Activated T-cell treated with anti-CD3 and anti-CD28 coated beads for 24 hours (primary cell): ENCODE measurements at places on chromosomes 6 and 20.

DNA sequence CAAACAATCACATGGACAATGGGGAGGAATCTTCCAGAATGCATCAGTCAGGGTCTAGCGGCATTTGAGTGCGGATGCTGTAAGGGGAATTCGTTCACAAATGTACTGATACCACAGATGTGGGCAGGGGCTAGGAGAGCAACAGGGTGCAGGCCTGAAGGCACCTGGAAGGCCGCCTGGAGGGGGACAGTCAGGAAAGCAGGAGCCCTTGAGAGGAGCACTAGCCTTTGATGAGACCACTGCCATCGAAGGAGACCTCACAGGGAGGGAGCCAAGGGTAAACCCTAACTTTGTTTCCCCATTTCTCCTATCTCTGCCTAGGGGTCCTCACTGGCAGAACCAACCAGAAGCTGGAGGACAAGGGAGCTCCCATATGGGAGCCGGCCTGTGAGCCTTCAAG, 38.2 kb downstream of the MYB start:
- DNase-seq, result no peak

GRCh38 chr6:32460528-32460927, 20.8 kb downstream of the HLA-DRA start:
- no peak for DNase-seq

DNA sequence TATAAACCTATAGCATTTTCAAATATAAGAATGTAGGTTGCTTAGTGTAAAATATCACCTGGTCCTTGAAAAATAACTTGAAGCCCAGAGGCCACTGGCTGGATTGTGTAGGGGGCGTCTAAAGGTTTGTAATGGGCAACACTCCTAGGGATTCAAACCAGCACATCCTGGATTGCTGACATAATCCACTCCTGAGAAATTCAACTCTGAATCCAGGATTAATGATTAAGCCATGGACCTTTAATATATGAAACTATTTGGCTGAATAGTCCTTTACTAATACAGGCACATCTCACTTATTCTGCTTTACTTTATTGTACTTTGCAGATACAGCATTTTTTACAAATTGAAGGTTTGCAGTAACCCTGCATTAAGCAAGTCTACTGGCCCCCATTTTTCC, 160.8 kb downstream of the UBE3D start:
- no peak for DNase-seq

GRCh38 chr6:150857945-150858308, 7.6 kb upstream of the MTHFD1L start:
- DNase-seq, result no peak

DNA sequence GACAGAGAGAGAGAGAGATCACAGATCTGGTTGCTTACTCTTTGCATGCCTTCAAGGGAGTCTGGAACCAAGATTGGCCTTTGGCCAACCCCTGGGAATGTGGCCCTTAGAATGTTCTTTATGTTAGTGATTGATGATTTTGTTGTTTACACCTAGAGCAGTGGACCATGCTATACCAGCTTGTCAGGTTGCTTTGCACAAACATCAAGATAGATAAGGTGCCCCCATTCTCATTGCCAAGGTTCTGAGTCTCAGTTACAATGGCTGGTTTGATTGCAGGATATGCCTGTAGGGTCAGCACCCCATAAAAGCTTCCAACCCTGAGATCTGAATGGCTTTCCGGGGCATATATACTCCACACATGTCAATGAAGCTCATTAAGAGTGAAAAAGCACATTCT, 53.5 kb upstream of the SLC2A12 start:
- no peak for DNase-seq

DNA sequence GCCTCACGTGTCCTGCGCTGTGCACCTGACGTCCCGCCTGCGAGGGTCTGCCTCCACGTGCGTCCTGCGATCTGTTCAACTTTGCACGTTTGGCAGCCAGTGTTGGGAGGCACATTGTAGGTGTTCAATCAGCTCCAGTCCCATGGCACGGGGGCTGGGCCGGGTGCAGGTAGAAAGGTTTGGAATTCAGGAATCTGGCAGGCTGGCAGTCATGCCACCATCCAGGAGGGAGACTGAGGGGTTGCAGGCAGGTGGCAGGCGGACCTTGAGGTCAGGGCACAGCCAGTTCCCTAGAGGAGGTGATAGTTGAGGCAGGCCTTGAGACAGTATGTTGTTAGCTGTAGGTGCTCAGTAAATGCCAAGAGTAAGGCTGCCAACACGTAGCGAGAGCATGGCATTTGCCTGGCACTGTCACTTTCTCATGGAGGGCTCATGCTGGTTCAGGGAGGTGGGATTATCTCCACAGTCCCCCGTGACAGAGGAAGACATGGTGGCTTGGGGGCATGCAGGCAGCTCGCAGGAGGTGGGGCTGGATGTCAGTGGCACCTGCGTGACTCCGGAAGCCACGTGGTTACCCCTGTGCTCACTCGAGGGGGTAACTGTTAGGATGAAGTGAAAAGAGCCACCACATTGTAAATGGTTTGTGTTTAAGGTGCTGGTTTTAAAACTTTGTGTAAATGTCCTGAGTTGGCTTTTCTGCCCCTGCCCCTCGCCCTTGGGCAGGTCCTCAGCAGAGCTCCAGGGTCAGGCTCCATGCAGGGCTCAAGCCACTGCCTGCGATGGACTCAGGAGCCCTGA, 111.8 kb upstream of the FRMD1 start:
- no peak for DNase-seq

- DNase-seq, result no peak
Measured at GRCh38 chr6:158039178-158039557, 57.5 kb downstream of the SYNJ2 start.

DNA sequence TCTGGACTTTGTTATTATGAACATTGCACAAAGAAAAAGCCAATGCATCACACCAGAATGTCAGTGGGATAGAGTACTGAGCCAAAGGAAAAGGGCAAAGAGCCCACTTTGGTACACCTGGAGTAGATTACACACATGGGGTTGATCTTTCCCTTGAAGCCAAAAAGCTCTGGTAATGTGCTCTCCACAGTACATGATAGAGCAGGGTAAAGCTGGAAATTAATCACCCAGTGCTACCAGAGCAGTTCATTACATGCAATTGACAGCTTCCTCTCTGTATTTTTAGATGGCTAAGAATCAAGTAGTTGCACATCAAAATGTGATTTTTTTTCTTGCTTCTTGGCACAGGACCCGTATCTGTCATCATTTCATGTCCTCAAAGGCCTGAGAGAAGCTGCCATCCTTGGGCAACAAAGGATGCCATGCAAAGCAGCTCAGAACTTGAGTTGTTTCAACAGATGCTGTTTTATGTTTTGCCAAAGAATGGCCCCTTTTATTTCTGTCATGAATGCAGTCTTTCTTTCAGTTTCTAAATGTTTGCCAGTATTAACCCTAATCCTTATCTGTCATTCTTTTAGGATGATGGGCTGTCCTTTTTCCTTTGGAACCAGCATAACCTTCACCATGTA, 88.1 kb downstream of the HDGFL1 start:
- no peak for DNase-seq
